ENCODE measurements at places on chromosomes 5 and 9. TPM values are rescaled to one million over a fixed set of nuclear protein-coding genes. Genes with fewer than 3 reads are reported as not detected.

- no peak for DNase-seq
These were observed 63.1 kb downstream of the PPARGC1B start for GRCh38 chr5:149793256-149793550.

DNA sequence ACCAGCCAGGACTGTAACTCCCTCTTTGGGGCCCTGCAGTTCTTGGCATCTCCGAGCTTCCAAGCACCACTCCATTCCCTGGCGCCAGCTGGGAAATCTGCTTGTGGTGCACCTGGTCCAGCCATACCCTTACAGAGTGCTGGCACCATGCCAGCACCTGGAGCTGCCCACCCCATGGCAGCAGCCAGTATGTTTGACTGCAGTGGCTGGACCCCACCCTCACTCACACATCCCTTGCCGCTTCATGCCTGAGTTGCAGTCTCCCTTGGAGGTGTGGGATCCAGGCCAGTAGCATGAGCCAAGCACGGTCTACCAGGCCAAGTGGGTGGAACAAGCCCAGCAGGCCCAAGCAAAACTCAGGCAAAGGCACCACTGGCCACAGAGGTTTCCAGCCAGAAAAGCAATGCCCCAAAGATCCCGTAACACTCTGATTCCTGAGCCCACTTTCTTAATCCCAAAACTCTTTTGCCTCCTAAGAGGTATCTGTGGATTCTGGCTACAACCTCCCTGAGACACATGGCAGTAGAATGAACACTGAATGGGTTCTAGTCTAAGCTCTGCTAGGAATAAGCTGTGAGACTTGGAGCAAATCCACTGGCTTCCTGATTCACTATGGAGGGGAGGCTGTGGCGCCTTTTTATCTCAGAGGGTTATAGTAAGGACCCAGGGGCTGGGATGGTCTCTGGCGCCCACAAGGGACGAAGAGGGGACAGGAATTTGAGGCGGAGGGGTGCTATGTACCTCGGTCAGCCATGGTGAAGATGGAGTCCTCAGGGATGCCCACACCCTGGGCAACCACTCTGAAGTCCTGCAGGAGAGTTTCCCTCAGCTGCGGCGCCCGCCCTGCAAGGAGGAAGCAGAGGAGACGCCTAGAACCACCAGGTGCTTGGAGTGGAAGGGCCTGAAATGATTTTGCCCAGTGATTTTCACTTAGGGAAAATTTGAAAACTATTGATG lies 5.6 kb downstream of the AMBP start:
- peak; percentile 57 for DNase-seq

DNA sequence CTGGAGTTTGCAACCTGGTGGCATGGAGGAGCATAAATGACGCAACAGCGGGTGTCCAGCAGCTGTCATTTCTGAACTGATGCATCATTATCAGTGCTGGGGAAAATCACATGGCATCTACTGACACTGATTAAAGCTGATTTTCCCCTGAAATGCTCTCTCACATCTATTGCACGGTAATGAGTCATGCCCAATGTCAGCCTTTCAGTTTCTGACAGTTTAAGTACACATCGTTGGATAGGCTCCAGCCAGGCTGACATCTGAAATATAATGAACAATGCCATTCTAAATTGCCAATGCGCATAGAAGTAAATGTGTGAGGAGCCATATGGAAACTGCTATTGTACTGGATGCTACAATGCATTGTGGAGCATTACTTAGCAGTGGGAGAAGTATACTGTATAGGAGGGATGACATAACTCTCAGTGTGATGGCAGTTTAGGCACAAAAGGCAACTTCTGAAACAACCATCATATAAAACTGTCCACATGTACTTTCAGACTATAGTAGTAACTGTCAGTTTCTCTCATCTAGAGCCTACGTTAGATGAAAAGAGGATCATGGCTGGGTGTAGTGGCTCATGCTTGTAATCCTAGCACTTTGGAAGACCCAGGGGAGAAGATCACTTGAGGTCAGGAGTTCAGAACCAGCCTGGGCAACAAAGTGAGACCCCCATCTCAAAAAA lies 389.3 kb upstream of the DMAC1 start:
- no peak for DNase-seq

The MARVELD2 gene
- total RNA-seq = 4.9 TPM

DNA sequence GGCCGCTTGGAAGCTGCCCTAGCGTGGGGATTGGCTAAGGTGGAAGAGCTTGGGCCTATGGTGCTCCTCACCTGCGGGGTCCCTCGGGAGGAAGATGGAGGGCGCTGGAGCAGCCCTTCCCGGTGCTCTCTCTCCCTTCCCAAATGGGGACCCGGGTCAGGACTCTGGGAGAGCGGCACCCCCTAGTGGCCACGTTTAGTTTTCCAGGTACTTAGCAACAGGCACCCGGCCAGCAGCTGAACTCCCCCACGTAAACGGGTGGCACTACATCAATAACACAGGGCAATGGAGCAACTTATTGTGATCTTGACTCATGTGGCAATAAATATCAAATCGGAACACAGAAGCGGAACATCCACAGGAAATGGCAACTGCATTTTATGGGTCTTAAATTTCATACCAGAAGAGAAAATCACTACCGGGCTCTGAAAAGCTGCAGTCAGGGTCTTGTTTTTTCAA lies 316.6 kb downstream of the AGTPBP1 start:
- DNase-seq = peak; percentile 80

- no peak for DNase-seq
These were observed 11.9 kb upstream of the GM2A start for GRCh38 chr5:151240924-151241635.

GRCh38 chr5:74450095-74450494 lies 190.4 kb downstream of the ENC1 start:
- no peak for DNase-seq

DNA sequence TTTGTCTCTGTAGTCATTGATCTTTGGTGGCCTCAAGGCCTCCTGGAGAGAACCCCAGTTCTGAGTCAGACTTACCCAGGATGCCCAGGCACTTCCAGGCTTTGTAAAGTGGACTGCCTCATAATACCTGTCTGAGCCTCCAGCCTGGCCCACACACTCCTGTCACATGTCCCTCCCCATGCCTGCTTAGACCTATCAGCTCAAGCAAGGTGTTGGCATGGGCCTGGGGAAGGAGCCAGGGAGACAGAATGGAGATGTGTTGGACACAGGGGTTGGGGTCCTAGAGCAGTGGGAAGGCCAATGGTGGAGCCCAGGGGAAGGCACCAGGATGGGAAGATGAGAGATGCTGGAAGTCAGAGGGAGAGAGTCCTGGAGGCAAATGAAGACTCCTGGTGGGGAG lies 136.2 kb downstream of the CFAP90 start:
- DNase-seq = no peak

DNA sequence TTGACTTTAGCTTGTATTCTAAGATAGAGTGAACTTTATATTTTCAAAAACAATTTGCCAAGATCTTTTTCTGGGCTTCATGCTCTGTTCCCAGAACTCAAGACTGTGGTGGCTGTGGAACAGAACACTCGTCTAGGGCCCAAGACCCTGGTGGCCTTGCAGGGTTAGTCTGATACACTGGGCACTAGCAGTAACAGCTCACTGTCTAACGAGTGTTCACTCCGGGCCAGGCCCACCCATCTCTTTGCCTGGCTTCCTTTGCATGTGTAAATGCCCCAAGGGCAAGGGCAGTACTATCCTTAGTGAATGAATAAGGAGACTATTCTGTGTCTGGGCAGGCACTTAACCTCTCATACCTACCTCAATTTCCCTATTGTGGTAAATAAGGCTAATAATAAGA lies 47.4 kb downstream of the PHF2 start:
- DNase-seq = no peak

GRCh38 chr5:131245948-131246347 lies 17.9 kb upstream of the CDC42SE2 start:
- no peak for DNase-seq

- DNase-seq = no peak
These were observed 138.3 kb downstream of the GPBP1 start for GRCh38 chr5:57311921-57312735.

- peak; percentile 71 for DNase-seq
These were observed 102.3 kb downstream of the APBA1 start for GRCh38 chr9:69569738-69570451.

The MOB3B gene
- total RNA-seq = 0.56 TPM

- no peak for DNase-seq
These were observed 195.1 kb downstream of the SMARCA2 start for GRCh38 chr9:2210201-2210600.

- no peak for DNase-seq
These were observed 16.4 kb downstream of the SLC12A2 start for GRCh38 chr5:128099944-128100343.

DNA sequence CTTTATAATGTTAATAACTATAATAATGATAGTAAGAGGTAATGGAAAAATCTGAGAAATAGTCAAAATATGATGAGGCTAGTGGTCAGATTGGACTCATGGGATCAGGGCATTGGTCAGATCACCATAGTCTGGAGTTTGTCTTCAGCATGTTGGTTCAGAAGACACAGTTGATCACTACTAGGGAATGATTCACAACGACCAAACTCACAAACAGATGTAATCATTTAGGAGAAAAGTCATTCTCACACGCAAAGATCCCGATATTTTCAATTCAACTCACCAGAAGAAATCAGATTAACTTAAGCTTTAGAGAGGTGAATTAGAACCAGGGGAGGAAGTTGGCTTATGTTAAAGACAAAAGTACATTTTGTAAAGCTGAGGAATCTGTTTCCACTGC lies 131.8 kb downstream of the LURAP1L start:
- DNase-seq = no peak

The AGXT2 gene
- total RNA-seq = not detected

DNA sequence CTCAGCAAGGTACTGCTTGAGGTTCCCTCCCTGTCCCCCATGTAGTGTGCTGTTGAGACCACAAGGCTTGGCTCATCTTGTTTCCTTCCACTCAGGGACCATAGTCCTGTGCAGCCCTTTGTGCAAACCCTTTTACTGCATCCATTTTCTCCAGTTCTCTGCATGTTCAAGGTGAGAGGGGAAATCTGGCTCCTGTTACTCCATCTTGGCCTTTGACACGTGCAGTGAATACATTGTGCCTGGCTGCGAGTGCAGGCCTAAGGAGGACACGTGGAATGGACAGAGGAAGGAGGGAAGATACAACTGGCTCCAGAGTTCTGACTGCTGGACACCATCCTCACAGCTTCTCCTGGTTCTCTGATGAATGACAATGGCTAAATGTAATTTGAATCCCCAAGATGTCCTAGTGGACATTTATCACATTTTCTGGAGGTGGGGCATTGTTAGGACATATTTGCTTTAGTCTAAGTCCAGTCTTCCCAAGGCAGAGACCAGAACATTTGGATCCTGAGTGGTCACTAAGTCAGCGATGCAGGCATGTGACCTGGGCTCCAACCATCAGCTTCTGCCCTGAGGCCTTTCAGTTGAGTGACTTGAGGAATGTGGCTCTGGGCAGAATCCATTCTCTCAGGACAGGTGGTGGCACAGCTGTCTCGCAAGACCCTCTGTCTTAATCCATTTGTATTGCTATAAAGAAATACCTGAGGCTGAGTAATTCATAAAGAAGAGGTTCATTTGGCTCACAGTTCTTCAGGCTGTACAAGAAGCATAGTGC lies 189.0 kb upstream of the DAP start:
- no peak for DNase-seq

DNA sequence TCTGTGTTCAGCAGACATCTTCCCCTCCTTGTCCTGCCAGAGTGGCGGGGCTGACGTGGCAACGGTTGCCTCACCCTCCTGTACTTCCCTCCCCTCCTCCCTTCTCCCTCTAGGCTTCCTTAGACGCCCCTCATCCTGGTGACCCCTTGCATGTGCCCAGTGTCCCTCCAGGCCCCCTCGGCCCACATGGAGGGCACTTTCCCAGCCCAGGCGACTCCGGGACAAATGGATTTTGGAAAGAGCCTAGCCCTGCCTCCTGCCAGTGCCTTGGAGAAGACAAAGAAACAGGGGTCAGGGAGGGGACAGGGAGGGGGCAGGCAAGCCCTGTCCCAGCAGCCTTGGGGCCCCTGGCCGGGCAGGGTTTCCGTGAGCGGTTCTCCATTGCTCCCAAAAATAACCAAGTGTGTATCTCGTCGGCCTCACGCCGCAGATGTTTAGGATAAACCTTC lies 38.3 kb upstream of the NEURL1B start:
- DNase-seq = peak; percentile 28

The PPP6C gene
- total RNA-seq = 16.5 TPM

Measured in cardiac muscle cell (in vitro differentiated cells and primary cell).